ENCODE measurements at places on chromosomes 13 and 19.
A peak's percentile ranks its signal among the peaks of the same experiment; 100 is the strongest.

DNA sequence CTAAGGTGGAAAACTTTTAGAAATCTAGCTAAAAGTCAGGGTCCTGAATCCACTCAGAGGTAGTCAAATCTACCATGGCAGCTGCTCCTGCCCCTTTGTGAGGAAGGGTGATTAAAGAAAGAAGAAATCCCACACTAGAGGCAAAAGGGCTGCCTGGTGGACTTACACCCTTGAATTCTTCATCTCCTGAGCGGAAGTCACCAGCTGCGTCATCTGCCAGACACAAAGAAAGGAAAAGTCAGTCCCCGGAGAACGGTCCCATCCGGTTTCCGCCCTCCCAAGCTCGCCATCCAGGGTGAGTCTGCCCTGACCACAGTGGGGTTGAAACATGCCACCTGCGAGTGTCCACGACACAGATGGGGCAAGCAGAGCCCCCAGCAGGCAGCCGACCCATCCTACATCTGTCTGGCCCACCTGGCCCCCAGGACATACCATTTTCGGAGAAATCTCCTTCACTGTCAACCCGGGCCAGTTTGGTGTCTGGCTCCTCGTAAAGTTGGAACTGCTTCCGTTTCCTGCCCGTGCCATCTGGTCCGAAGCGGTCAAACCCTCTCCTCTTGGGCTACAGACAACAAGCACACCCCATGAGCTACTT, 7.7 kb downstream of the AKAP8 start:
- DNase-seq = no peak

GRCh38 chr13:50757008-50757407, 86.5 kb downstream of the DLEU7 start:
- DNase-seq = no peak

- no peak for DNase-seq
These were observed 444 bp upstream of the NCCRP1 start for GRCh38 chr19:39196320-39196719.

DNA sequence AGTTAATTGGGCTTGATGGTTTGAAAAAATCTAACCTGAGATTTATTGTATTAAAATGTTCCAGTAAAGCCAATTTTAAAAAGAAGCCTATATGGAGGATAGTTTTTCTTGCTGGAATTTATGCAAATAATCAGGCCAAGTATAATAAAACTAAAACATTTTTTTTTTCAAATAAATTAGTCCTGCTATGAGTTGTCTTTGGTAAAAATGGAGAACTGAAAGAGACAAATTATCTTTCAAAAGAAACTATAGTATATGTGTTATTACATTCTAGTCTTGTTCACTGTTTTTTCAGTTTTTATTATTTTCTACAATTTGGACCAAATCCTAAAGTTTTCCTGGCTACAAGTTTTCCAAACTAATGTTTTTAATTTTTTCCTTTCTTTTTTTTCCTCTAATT, 468.9 kb downstream of the UQCRFS1 start:
- no peak for DNase-seq

GRCh38 chr13:32669030-32669646, 82.9 kb downstream of the PDS5B start:
- DNase-seq = peak; percentile 56

DNA sequence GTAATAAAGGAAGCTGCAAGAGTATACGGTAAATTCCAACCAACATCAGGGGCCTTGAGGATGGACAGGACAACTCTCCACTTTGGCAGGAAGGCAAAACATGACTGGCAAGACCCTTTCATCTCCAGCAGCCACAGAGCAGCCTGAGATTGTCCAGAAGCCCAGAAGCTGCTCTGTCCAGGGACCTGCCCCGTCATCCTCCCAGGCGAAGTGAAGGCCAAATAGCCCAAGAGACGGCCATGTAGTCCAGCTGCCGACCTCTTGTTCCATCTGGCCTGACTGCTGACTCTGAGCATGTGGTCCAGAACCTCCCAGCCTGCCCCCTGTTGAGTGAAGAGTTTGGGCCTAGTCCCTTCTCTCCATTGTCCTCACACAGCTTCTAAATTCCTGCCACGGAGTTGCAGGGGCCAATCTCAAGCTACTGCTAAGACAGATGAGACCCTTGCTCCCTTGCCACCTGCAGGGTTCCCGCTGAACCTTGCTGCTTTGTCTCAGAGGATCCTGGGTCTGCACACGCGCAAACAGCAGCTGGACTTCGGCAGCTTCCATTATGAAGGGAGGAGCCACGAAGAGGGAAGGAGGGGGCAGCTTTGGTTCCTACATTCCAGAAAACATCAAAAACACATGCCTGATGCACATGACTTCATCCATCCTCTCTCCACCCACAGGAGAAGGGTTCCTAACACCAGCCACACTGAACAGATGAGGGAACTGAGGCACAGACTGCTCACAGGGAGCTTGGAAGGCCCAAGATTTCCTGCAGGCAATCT, 196.9 kb downstream of the KATNAL1 start:
- DNase-seq = no peak

DNA sequence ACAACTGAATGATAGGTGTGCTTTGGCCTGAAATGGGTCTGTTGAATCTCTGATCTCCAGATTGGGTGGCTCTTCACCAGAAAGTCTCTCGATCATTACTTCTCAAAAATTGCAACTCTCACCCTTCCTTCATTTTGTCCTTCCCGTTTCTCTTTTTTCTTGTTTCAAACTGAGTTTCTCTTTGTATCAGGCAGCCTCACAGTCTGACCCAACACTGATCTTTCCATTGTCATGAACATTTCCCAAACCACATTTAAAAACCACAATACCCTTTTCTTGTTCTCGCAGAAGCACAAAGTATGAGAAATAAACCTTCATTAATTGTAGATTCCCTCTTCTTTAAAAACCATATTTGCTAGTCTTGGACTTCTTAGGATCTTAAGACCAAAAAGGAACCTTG, 33.6 kb upstream of the HMGB1 start:
- DNase-seq = no peak

DNA sequence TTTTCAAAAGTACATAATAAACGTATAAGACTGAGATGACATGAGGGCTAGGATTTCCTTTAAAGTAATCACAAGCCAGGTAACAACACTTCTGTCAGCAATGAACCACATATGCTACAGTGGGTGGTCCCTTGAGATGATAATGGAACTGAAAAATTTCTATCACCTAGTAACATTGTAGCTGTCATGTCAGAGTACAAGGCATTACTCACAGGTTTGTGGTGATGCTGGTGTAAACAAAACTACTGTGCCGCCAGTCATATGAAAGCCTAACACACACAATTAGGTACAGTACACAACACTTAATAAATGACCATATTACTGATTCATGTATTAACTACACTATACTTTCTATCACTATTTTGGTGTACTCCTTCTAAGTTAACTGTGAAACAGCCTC, 36.8 kb downstream of the MIPEP start:
- DNase-seq = no peak

Data from COR-L47 (cell line).